ENCODE measurements at places on chromosomes 4 and X.

DNA sequence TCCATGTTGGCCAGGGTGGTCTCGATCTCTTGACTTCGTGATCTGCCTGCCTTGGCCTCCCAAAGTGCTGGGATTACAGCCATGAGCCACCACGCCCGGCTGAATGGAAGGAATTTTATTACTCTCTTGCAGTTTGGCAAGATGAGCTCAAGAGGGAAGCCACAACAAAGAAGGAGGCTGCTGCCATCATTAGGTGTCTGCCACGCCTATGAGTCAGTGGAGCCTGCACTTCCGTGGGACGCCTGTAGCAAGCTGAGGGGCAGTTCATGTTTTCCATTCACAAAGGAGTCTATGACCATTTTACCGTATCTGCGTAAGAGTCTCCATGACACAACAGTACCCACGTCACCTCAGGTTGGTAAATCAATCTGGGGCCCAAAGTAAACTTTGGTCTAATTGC, 51.2 kb upstream of the CHRNA9 start:
- DNase-seq: peak; percentile 16

DNA sequence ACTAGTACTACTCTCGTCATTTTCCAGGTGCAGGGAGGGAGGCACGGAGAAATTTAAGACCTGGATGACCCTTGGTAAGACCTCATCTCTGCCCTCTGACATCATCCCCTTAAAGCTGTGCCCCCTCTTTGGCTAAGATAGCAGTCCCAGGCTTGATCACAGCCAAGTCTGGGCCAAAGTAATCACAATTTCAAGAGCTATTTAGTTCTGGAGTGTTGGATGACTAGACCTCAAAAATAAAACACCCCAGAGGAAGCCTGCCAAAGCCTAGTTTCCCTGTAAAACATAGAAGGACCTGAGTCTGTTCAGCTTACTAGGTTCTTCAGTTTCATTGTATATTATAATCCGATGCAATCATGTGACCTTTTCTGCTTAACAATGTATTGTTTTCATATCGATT, 144.6 kb upstream of the ARHGEF9 start:
- DNase-seq: no peak

GRCh38 chr4:56408978-56409377, 21.7 kb upstream of the AASDH start:
- DNase-seq: no peak

DNA sequence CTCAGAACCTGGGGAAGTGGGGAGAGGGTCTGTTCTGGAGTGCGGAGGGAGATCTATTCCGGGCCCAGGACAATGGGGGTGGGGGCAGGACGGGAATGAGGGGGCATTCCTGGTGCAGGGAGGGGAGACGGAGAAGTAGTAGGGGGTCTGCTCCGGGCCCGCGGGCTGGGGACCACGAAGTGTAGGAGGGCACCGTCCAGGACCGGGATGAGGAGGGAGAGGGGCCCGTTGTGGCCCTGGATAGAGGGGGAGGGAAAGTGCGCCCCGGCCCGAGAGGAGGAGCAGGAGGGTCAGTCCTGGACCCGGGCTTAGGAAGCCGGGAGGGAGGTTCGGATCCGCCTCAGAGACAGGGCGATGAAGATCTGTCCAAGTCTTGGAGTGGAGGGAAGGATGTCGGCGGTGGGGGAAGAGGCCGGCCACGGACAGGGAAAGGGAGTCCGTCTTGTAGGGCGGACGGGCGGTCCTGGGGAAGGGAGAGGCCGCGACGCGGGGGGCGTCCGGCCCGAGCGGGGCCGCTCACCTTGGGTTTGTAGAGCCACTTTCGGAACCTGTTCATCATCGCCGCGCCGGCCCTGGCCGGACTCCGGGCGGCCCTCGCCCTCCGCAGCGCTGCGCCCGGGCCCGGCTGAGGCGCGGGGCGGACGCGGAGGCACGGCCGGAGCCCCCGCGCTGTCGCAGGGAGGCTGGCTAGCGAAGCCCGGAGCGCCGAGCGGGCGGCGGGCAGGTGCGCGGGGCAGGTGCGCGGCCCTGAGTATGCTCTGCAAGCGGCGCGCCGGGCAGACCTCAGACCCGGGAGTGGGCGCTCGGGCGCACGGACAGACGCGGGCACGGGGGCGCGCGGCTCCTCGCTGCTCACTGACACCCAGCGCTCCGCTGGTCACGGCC, at the start of gene ZFYVE28:
TSS of gene ZFYVE28 (minus strand) at position 881 of the 885 bp plus-strand sequence. CDS start at position 559, 322 bp downstream.
- no peak for DNase-seq

GRCh38 chrX:48458711-48459110, 11.3 kb downstream of the SLC38A5 start:
- DNase-seq: no peak

Measured in hematopoietic multipotent progenitor cell treated with erythropoietin and hydrocortisone succinate and interleukin-3 and kit ligand, for 6 days (in vitro differentiated cells).